ENCODE measurements at places on chromosomes 3 and 15. TPM values are rescaled to one million over a fixed set of nuclear protein-coding genes. Genes with fewer than 3 reads are reported as not detected.

CNTN3 gene
- 2.8 TPM for total RNA-seq

AMIGO3 gene
- total RNA-seq: 0.09 TPM

DUOX1 gene
- total RNA-seq: 0.23 TPM

EMC7 gene
- total RNA-seq: 61.1 TPM

DNA sequence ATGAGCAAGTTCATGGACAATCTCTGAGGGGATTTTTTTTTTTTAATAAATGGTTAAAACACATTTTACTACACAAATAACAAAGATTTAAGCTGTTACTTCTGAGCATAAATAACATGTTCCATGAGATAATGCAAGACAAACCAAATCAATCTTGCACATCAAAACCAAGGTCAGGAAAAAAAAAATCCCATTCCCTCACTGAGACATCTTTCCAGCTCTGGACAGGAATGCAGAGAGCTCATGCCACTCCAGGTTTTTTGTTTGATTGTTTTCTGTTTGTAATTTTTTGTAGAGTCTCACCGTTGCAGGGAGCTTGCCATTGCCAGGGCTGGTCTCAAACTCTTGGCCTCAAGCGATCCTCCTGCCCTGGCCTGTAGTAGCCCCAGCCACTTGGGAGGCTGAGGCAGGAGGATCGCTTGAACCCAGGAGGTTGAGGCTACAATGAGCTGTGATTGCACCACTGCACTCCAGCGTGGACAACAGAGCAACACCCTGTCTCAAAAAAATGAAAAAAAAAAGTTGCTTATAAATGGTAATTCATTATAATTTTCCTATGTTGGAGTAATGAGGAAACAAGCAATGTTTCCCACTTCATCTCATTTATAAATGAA lies 14.0 kb downstream of the OSBPL10 start:
- no peak for DNase-seq

- no peak for DNase-seq
Observed at GRCh38 chr3:193902607-193903511, 233.1 kb upstream of the HES1 start.

DNA sequence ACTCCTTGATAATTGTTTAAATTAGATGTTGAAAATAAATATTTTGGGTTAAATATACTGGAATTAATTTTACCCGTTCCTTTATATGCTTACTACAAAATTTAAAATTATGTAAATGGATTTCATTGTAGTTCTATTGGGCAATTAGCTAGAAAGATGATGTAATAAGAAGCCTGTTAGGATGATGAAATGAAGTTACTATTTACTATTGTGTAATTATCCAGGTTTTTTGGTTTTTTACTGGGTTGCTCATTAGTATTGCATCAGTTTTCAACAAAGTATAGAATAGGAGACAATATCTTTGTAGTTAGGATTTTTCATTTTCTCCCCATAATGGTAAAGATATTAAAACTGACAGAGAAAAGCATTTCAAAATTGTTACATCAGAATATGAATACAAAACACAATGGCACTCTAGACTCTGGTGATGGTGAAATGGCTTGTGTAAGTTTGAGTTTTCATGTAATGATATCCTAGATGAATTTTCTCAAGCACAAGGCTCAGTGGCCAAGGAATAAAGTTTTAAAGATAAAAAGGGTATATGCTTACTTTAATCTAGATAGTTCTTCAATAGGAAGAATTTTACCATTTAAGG lies 222.0 kb downstream of the P3H2 start:
- DNase-seq: no peak
